MM.1S (cell line): ENCODE measurements at places on chromosomes 6 and 20.

DNA sequence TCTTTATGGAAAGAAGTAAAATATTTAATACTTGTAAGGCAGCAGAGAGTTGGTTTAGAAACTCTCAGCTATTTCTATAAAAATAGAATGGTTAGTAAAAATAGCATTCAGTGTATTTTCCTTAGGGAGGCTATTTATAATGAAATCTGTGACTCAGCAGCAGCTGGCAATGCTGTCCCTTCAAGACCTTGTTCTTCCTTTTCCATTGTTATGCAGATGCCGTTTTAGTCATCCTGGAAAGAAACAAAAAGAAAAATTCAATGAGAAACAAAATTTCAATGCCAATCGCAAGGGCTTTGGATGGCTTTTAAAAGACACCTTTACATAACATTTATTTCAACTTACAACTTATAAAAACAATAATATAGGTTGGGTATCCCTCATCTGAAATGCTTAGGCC lies 17.5 kb downstream of the MPC1 start:
- DNase-seq, result peak; percentile 6
- H3K4me3 ChIP-seq, result 0 out of 2 replicates have a peak overlapping the region, but pooled peaks have one; percentile 15
- H3K4me1 ChIP-seq, result peaks cover 15% of the 10 kb centered on the region
- no peaks in the 10 kb centered on the region for H3K27me3 ChIP-seq
- no peaks in the 10 kb centered on the region for H3K36me3 ChIP-seq
- peak overlapping the region; percentile 58; the same call in 1 of the 2 replicates for H3K27ac ChIP-seq

DNA sequence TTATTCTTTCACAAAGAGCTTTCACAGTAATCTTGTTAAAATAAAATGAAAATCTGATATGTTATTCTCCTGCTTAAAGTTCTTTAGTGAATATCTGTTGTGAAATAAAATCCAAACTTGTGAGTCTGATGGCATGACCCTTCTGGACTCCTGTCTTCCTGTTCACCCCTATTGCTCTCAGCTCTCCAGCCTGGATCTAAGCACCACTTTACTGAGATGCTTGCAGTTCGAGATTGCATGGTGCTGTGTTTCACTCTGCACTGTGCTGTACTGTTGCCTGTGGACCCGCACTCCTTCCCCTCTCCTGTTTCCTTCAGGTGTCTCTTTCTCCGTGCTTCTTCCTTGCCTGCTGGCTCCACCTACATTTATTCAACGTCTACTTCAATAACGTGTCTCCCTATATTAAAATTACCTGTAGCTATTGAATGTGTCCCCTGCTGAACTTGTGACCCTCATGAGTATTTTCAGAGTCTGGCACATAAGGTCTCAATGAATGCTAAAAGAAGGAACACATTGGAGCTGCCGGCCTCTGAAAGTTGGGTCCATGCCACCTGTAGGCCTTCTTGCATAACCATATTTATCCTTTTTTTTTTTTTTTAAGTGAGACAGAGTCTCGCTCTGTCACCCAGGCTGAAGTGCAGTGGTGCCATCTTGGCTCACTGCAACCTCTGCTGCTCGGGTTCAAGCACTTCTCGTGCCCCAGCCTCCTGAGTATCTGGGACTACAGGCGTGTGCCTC lies 100.1 kb downstream of the ARID1B start:
- peaks cover 11% of the 10 kb centered on the region for H3K4me1 ChIP-seq
- H3K36me3 ChIP-seq, result no peaks in the 10 kb centered on the region
- H3K4me3 ChIP-seq, result no peak overlapping the region
- no peak overlapping the region for H3K27ac ChIP-seq
- H3K27me3 ChIP-seq, result no peaks in the 10 kb centered on the region
- no peak for DNase-seq

- H3K27ac ChIP-seq, result no peak overlapping the region
- no peaks in the 10 kb centered on the region for H3K27me3 ChIP-seq
- H3K4me3 ChIP-seq, result no peak overlapping the region
Measured at GRCh38 chr6:55034752-55035151, 139.6 kb upstream of the HCRTR2 start.

- no peak overlapping the region for H3K4me3 ChIP-seq
- no peaks in the 10 kb centered on the region for H3K27me3 ChIP-seq
- no peaks in the 10 kb centered on the region for H3K36me3 ChIP-seq
Measured at GRCh38 chr6:159902620-159903019, 11.8 kb downstream of the MAS1 start.

GRCh38 chr6:115891111-115891669 lies 169.5 kb downstream of the FRK start:
- no peaks in the 10 kb centered on the region for H3K36me3 ChIP-seq
- no peaks in the 10 kb centered on the region for H3K27me3 ChIP-seq
- no peaks in the 10 kb centered on the region for H3K4me1 ChIP-seq
- H3K27ac ChIP-seq, result no peak overlapping the region
- DNase-seq, result no peak
